Non-pigmented ciliary epithelial cell (primary cell): ENCODE measurements at places on chromosomes 16 and 17.

DNA sequence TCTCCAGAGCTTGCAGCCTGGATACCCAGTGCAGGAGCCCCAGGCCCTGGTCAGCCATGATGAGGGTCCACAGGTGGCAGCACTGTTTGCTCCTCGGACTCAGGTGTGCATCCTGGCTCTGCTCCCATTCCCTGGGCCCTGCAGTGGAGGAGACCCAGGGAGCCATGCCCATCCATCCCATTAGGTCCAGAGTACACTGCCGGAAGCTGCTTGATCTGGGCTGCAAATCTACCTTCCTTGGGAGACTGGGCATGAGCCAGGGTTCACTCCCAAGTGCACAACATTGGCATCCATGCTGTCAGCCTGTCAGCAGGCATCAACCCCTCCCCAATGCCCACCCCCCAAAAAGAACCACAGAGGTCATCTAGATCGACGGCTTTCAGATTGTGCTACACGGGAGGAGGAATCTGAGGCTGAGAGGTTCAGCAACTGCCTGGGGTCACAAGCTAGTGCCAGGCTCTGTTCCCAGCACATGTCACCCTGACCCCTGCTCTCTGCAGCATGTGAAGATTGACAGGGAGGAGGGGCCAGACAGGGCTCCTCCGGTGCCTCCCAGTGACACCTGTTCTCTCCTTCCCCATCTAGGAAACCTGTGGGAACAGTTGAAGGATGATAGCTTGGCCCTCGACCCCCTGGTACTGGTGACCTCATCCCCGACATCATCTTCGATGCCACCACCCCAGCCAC, 15.7 kb downstream of the UNC119 start:
- no peak for DNase-seq

DNA sequence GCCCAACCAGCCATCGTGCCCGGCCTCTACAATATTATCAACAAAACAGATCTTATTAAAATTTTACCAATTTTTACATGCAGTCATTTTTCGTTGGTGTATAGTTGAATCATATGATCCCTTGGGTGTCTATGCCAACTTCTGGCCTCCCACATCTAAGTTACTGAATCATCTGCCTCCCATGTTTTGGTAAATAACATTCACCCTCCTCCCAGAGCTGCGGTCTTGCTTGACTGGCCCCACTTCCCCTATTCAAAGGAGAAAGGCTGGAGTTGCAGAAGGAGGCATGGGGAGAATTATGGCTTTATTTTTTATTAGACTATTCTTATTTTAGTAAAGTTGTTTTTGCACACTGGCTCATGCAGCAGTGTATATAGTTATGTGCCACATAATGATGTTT, 18.5 kb upstream of the CCL23 start:
- DNase-seq = no peak

DNA sequence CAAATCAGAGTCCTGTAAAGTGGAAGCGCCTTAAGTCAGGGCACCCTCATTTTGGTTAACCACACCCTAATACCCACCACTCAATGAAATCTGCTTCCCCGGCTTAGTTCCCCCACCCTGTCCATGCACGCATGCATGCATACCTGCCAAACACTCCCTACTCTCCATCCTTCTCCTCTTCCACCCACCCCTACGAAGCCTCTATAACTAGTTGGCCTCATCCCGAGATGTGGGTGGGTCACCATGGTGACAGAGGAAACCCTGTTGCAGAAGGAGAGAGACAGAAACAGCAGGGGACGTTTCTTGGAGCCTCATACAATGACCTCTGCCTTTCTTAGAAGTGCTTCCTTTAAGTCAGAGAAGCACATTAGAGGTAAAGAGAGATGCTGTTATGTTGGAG, 46.8 kb upstream of the DNAH9 start:
- no peak for DNase-seq

DNA sequence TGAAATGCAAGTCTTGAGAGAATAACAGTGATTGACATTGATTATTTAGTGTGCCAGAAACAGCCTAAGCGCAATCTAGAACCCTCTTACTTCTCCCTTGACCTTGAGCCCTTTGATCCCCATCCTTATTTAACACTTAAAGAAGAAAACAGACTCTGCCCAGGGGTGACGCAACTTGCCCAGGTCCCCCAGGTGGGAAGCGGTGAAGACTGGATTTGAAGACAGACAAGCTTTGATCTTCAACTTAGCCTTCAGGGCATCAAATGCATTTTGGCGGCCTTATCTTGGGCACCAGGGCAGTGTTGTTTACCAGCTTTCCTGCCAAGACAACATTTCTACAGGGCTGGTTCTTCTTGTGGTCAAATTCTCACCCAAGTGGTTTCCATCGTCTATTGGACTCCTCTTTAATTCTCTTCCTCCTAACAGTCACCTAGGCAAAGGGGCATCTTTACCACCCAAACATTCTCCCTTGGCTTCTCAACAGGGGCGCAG, 8.9 kb upstream of the CIITA start:
- DNase-seq = no peak

- DNase-seq = no peak
Measured at GRCh38 chr16:78177218-78177617, 77.8 kb downstream of the WWOX start.

GRCh38 chr16:8959921-8960787, 3.6 kb downstream of the USP7 start:
- DNase-seq = no peak

GRCh38 chr17:79612468-79613194, 1.8 kb upstream of the RBFOX3 start:
- no peak for DNase-seq

GRCh38 chr16:3606441-3606840, 5.0 kb downstream of the SLX4 start:
- no peak for DNase-seq

DNA sequence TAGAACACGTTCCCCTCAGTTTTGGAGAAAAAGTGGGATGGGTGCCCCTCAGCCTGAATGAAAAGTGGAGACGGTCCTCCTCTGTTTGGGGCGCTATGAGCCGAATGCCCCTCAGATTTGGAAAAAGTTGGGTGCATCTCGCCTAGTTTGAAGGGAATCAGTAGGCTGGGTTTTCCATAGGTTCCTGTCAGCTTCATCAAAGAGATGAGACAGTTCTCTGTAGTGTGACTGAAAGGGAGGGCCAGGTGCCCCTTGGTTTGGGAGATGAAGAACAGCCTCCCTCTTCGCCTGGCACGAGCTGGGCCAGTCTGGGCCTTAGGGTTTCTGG, 742 bp upstream of the SLC9A5 start:
- DNase-seq = no peak

- no peak for DNase-seq
Measured at GRCh38 chr17:82376042-82376730, 4.6 kb downstream of the UTS2R start.

- no peak for DNase-seq
Measured at GRCh38 chr17:81252987-81253329, 13.8 kb downstream of the NDUFAF8 start.

- no peak for DNase-seq
Measured at GRCh38 chr16:4375717-4376116, 4.1 kb downstream of the VASN start.

- no peak for DNase-seq
Measured at GRCh38 chr17:6435051-6435450, at the start of gene AIPL1. Gene AIPL1, minus strand, starts transcription at chr17:6435121. Its CDS starts 17 bp downstream, at chr17:6435104.

DNA sequence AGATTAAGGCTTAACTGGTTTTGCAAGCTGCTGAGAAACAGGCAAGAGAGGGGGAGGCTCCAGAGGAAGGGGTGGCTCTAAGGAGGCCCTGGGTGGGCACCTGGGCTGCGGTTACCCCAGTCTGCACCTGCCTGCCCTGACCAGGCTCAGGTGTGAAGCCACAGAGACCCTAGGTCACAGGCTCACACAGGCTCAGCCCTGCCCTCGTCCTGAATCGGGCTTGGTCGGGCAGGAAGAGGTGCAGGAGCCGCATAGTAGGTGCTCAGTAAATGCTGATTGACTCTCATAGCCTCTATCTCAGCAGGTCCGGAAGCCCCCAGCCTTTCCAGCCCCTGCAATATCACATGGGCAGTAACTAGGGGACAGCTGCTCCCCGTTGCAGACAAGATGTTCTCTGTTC, 203.4 kb downstream of the GSG1L start:
- DNase-seq = no peak

GRCh38 chr17:79176792-79177601, 102.4 kb downstream of the ENGASE start:
- no peak for DNase-seq

DNA sequence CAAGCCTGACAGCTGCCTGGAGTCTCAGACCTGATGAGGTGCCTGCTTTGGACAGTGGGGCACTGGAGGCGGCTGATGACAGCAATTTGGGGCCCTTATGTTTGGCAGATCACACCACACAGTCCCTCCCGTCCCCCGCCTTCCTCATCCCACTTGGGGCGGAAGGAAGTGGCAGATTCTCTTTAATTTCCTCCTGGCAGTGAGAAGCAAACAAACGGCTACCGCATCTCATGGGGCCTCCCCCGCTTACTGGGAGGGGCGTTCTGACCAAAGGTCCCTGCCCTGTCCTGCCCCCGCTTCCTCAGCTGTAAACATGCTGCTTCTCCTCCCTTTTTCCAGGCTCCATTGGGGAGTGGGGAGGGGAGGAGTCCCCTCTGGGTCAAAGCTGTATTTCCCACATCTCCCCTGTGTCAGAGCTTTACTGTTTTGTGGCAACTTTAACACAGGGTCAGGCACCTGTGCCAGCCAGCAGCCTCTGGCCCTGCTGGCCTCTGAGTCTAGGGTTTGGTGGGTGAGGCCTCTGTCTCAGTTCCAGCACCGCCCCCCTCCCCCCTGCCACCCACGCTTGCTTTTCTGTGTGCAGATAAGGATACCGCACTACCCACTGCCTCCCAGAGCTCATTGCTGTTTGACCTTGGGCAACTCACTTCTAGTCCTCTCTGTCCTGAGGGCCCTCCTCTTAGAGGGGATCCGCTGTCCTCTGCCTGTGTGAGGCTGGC, 5.4 kb upstream of the NFATC3 start:
- no peak for DNase-seq
